ENCODE measurements at places on chromosomes 2 and 18.
A peak's percentile ranks its signal among the peaks of the same experiment; 100 is the strongest.

DNA sequence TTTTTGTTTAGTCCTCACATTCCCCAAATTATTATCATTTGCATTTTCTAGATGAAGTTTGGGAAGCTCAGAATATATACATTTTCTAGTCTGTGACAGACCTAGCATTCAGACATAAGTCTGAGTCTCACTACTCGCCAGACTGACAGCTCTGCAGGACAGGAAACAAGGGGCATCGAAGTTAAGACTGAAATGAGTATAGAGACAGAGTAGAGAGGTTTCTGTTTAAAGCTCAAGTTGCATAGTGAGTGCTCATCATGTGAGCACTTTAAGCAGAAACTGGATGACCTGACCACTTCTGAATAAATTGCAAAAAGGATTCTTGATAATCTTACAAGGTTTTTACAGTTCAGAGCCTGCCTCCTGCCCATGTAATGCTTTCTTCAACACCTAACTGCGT, 1.1 kb downstream of the HADHB start:
- no peak for DNase-seq

DNA sequence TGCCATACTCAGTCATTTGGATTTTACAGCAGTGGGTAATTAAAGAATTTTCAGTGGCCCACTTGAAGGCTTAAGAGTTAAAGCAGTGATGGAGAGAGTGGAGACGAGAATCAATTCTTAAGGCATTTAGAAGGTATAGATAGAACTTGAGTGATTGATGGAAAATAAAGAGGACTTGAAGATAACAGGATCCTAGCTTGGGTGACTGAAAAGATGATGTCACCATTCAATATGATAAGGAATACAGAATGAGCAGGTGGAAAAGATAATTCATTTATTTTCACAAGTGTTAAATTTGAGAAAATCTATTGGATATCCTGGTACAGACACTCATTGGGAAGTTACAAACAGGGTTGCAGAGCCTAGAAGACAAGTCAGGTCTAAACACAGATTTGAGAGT, 35.2 kb downstream of the XRCC5 start:
- no peak for DNase-seq

GRCh38 chr2:218876562-218877219, 4.0 kb upstream of the WNT10A start:
- DNase-seq = peak; percentile 44

GRCh38 chr2:18671363-18671762, 82.0 kb upstream of the NT5C1B start:
- DNase-seq = no peak

DNA sequence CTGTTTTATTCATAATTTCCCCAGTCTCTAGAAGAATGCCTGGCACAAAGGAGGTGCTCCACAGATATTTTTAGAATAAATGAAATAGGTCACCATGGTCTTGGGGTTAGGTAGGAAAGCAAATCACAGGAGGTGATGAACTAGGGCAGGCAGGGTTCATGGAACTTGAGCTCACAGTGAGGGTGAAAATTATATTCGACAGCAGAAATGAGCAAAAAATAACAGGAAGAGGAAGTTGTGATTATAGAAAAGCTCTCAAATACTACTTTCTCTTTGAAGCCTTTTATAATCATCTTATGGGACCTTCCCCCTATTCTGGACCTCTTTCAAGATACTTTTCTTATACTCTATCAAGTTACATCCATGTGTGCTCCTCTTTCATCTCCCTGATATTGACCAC, 4.5 kb upstream of the CREB1 start:
- DNase-seq = no peak

GRCh38 chr2:214750529-214750928, 59.0 kb downstream of the BARD1 start:
- DNase-seq = no peak

GRCh38 chr2:46082531-46083485, 214.4 kb upstream of the EPAS1 start:
- no peak for DNase-seq

GRCh38 chr2:31267437-31268120, 33.6 kb downstream of the EHD3 start:
- DNase-seq = no peak

- no peak for DNase-seq
Measured at GRCh38 chr2:24617424-24617823, 126.4 kb downstream of the NCOA1 start.
